ENCODE measurements at places on chromosomes 5 and 9.
A peak's percentile ranks its signal among the peaks of the same experiment; 100 is the strongest.

- DNase-seq, result no peak
Observed at GRCh38 chr5:28808967-28809810, 1770.8 kb upstream of the CDH9 start.

GRCh38 chr9:104750185-104750767 lies 2.8 kb downstream of the NIPSNAP3A start:
- no peak for DNase-seq

DNA sequence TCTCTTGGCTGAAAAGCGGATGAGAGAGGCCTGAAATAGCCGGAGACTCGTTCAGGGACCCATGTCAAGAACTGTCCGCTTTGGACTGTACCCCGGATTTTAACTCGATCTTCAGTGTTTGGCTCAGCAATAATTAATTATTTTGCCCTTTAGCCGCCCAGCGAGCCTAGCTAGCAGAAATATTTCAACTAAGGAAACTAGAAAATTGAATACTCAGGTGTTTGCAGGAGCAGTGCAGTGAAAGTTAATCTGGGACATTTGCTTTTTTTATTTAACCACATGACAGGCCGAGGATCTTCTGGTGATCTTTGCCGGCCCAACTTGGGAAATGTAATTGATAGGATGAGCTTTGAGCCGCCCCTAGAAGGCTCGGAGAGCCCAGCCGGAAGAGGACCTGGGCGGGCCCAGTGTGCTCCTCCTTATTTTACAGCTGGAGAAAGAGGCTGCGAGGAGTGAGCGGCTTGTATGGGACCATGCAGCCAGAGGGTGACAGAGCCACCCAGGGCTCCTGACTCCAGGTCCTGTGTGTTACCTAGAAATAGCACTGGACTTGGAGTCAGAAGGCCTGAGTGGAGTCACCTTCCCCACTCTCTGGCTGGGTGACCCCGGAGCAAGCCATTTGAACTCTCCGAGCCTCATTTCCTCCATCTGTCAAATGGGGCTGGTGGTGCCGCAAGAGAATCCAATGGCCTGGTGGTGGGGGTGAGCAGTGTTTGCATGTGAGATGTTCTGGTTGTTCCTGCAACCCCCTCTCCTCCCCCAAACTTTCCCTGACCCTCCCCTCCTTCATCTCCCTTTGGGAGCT lies 2.4 kb downstream of the PPARGC1B start:
- no peak for DNase-seq

DNA sequence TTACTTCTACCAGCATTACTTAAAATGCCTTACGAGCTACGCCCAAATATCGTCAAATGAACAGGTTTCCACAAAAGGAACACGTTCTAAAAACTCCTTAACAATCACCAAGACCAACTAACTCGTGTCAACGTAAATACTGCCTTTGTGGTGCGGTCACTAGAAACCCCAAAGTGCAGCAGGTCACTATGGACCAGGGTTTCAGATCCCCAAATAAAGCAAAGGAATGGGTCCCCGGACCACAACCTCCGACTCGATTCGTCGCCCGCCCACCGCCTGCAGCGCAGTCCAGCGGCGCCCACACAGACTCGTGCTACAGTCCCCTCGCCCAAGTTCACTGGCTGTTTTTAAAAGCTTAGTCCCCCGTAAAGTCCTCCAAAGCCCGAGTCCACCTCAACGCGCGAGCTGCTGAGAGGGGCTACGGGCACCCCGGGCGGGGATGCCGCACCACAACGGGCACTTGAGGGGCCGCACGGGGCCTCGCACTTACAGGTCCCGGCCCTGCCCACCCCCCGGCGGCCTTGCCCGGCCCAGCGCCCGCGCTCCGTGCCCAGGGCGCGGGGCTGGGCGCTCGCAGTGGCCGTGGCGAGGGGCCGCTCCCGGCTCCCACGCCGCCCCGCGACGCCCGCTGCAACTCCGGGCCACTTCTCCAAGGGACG lies 1.1 kb downstream of the NFIB start:
- DNase-seq, result peak; percentile 43

GRCh38 chr9:37293664-37294524 lies 128.6 kb upstream of the GRHPR start:
- no peak for DNase-seq

DNA sequence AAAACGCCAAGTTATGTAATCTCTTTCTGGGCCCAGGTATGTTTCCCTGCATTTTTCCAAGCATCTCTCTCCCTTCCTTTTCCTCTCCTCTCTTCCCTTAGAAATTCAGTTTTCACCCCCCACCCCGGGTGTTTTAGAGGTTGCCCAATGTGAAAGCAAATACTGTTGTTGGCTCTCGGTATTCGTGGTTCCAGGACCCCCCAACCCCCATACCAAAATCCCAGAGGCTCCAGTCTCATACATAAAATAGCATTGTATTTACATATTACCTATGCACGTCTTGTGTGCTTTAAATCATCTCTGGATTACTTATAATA lies 48.8 kb downstream of the ACER2 start:
- no peak for DNase-seq

GRCh38 chr9:70285246-70285645 lies 26.5 kb downstream of the SMC5 start:
- no peak for DNase-seq

DNA sequence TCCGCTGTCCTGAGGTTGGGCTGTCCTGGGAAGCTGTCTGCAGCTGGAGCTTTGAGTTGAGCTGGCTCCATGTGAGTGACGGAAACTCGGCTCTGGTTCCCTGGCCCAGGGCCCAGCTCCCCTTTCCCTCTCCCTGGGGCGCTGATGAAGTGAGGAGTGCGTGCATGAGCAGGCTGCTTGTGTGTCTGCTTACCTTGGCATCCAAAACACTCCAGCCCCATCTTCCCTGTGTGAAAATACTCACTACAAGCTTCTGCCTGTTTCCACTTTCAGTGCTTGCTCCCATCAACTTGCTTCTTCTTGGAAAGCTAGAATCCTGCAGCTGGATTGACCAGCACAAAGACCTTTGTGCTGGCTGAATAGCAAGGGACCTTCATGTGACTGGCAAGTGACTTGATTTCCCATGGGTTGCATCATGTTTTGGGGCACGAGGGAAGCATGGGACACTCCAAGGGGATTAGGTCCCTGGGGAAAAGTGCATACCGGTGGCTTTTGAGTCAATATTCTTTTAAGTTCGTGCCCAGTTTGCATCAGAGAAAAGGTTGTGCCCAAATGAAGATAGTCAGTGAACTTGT lies 198.1 kb downstream of the GADD45G start:
- peak; percentile 77 for DNase-seq

DNA sequence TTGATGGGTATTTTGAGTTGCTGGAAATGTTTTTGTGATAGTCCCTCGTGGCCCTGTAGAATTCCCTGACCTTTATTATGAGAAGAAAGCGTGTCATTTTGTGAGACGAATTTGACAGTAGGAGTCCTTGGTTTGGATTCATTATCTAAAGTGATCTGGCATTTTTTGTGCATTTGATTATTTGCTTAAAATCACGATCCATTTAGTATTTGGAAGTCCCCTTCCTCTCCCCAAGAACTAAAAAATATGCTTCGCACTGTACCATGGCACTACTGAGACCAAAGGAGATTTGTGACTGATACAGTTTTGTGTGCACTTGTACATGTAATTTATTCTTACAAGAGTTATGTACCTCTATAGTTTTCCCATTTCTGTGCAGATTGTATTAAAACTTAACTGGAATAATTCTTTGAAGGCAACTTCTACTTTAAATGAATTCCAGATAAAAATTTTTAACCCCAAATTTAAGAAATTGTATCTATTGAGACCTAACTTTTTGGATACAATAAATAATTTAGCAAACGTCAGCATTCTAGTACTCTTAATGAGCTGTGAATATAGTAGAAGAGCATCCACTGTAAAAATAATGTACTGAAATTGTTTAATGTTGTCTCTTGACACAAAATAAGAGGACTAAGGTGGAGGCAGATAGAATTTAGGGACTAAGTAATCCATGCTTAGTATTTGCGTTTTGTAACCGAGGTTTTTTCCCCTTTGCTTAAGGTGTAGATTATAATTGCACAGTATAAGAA lies 2.1 kb downstream of the MAP3K1 start:
- no peak for DNase-seq

DNA sequence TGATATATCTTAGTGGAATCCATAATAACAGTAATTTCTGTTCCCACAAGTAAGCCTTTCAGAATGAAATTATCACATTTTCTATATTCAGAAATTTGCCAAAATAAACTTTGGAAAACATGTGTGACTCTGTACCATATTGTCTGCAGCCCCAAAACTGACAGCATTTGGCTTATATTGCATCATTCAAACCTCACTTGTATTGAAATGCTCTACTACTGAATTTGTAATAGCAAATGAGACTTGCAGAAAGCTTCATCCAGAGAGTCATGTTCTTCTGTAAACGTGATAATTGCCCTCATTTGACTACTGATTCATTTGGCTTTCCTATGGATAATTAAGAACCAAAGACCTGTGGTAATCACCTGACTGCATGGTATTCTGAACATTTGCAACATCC lies 1249.5 kb upstream of the CDH18 start:
- DNase-seq, result no peak

- no peak for DNase-seq
Observed at GRCh38 chr9:7827792-7828191, 28.2 kb upstream of the DMAC1 start.

DNA sequence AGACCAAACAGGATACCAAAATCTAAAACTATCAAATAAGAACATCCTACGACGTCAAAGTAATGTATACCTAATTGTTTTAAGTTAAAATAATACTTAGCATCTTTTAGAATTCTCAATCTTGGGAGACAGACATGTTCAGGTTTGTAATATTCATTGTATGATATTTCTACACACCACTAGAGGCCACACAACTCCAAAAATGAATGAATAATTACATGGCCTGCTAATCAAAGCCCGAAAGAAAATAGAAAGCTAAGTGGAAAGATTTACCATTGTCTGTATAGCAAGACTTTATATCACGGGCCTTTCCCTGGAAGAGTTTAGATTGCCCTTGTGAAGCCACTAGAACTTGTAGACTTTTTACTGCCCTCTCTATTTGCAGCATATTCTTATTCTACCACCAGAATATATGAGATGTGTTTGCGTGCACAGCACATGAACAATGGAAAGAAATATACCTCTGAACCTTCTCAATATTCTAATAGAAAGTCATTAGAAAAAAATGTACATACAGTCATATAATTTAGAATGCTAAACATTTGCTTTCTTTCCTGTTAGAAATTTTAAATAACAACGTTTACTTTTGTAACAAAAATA lies 380.1 kb upstream of the NUDT12 start:
- DNase-seq, result no peak

DNA sequence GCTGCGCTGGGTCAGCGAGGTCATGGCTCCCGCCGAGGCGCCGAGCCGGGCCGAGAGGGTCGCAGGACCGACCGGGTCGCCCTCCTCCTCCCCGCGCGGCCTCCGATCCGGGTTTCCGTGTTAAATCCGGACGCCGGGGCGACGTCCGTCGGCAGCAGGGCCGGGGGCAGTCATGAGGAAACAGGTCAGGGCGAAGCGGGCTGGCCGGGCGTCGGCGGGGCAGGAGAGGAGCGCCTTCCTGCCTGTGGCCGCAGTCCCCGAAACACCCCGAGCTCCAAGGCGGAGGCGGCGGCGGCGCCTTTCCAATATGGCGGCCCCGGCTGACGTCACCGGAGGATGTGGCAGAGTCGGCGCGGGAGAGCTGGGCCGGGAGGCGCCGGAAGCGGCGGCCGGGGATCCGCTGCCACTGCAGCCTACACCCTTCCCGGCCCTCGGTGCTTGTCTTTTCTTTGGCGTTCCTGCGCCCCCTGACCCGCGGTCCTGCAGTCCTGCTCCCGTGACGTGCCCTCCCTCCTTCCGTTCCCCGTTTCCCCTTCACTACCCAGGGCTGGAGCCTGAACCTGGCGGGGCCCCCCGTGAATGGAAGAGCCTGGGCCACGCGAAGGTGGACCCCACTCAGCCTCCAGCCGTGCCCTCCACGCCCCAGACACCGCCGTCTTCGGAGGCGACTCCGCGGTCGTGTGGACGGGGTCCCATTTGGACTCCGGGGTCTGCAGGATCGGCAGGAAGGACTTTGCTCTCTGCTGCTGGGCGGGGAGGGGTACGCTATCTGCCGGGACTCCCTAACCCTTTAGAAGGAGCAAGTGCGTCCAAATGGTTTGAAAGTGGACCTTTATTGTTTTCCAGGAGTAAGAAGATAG lies at the start of gene GOLPH3:
TSS of gene GOLPH3 (minus strand) at position 309 of the 860 bp plus-strand sequence. CDS start at position 24, 285 bp downstream.
- peak; percentile 84 for DNase-seq

DNA sequence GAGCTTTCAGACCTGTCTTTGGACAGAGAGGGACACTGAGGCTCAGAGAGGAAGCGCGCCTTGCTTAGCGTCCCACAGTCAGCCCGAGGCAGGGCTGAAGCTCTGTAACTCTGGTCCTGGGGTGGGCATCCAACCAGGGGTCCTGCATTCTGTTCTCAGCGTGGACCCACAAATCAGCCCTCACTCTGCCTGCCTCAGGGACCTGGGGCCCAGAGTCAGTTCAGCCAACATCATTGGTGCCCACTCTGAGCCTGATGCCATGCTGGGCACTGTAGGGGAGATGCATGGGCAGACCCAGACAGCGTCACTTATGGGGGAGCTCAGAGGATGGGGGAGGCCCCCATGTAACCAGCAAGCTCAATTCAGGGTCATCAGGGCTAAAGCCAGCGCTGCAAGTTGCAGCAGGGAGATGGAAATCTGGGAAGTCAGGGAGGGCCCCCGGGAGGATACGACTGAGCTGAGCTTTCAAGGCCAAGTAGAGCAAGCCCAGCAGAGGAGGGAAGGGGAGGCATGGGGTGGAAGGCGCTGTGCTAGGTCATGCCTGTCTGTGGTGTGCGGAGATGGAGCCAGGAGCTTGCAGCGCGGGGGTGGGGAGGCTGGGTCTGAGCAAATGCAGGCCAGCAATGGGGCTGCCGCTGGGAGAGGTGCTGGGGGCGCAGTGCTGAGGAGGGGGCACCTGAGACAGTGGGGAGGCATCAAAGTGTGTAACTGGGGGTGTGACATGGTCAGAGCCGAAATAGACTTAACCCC lies 21.1 kb downstream of the CORO2A start:
- no peak for DNase-seq

DNA sequence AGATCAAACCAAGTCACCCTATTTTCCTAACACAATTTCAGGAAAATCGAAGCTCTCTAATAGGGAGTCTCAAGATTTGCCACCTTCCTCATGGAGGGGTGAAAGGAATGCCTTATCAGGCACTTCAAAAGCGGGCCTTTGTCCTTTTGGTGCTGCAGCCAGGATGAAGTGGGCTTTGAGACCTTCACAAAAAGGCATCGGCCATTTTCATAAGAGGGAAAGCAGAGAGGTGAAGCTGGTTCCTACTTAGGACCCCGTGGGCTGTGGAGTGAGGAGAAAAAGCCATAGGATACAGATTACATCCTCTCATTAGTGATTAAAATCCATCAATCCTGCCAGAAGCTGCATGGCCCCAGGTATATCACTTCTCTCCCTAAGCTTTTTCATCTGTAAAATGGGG lies 859 bp downstream of the CDKN2AIPNL start:
- no peak for DNase-seq

Data from NCI-H1092 (cell line).